ENCODE measurements at places on chromosomes 2 and 18.
A peak's percentile ranks its signal among the peaks of the same experiment; 100 is the strongest.

GRCh38 chr2:45627911-45628310, 16.8 kb upstream of the SRBD1 start:
- no peak for DNase-seq

GRCh38 chr2:163081754-163082153, 243.2 kb upstream of the KCNH7 start:
- DNase-seq: no peak

DNA sequence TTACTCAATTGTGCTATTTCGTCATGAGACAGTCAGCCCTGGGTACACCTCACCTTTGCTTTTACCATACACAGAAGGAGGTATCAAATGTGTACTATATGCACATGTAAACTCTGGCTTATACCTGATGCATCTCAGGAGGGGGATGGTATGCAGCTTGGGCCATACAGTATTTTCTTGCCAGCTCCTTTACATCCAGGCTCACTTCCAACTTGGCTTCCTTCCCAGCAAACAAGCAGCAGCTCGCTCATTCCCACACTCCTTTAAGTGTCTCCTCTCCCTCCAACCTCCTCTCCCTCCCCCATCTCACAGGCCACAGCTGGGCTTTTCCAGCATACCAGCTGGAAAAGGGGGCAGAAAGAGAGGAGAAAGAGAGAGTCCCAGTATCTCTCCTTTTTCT, 9.6 kb downstream of the MARCHF4 start:
- DNase-seq: no peak

DNA sequence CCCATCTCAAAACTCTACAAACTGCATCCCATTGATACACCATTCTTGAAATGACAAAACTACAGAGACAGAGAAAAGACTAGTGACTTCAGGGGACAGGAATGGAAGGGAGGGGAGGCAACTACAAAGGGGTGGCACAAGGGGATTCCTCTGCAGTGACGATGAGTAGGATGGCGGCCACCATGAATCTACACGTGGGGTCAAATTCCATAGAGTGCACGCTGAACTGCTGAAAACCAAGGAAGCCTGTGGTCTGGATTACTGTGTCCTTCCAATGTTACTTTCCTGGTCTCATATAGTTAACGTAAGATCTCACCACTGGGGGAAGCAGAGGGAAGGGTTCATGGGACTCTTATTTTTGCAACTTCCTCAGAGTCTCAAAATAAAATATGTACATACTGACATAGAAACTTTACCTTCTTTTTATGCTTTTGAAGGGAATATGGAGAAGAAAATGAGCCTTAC, 23.6 kb downstream of the COX7A2L start:
- no peak for DNase-seq

DNA sequence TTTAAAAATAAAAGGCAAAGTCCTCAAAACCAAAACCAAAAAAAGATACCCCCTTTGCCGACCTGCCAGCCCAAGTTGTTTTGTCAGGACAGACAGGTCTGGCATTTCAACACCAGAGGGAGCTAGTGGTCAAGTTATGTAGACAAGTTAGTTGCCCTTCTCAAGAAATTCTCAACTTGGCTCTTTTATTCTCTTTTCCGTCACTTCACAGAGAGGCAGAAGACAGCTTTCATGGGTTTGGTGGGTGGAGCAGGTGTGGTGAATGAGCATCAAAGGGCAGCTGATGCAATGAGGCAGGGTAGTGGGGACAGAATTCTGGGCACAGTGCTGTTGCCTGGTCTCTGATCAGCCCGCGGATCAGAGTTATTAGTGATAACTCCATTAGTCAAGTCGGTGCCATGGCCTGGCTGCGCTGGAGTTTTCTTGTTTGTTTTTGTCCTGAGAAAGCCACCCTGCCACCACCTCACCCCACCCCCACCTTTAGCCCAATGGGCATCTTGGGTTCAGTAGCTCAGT, 303.7 kb upstream of the EPAS1 start:
- DNase-seq: peak; percentile 54
